Fibroblast of skin of scalp (primary cell): ENCODE measurements at places on chromosomes 2 and 18.

DNA sequence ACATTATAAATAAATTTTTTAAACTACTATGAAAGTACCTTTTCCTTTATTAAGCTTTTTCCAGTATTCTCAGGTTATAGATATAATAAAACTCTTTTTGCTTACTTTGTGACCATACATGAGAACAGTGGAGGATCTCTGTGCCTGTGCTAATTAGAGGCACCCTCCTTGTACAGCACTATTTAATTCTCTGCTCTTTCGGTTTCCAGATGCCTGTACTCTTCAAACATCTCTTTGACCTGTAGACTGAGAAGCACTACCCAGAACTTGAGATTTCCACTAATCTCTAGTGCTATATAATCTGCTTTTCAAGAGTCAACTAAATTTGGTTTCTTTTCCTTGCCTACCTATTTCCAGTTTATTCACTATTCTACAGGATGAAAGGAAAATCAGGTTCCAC is 131.1 kb downstream of the GULP1 start:
- no peak for DNase-seq

GRCh38 chr18:78605255-78605654 is 374.4 kb upstream of the SALL3 start:
- DNase-seq, result no peak

- no peak for DNase-seq
These were observed 152.7 kb upstream of the NT5C1B start for GRCh38 chr2:18741895-18742732.

DNA sequence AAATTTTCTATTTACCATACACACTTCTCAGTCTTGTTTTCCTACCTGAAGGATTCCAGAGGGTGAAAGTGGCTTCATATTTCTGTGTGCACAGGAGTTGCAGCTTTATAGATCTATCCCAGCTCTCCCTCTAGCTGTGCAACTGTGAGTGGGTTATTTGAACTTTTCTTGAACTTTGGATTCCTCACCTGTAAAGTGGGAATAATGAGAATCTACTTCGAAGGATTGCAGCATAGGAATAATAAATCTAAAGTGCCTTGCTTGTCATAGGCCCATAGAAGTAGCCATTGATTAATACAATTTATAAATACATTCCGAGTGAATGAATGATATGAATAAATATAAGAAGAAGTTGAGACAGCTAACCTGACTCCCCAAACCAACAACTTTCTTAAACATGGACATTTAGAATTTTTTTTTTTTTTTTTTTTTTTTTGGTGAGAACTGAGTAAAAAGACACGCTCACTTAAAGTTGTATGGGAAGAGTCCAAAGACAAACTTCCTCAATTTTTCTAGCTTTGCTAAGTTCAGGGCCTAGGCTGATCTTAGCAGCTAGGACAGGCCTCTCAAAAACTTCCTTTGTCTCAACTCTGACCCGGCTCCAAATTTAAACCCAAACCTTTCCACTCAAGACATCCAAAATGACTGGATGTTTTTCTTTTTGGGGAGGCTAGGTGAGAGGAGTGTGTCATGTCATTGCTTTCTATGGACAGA is 203.3 kb upstream of the FBXO11 start:
- DNase-seq, result no peak

DNA sequence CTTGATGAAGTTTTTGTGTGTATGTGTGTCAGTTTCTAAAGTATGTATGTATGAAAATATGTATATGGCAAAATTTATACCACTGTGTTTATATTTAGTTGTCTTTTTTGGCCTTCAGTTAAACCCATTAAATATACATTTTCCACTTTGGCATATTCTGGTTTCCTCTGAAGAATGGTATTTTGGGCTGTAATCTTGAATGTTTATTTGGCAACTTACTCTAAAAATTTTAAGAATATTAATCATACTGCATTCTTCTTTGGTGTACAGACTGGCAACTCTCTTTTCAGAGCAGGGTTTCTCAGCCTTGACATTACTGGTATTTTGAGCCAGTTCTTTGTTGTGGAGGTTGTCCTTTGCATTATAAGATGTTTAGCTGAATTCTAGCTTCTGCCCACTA is 27.9 kb upstream of the CCBE1 start:
- peak; percentile 83 for DNase-seq

DNA sequence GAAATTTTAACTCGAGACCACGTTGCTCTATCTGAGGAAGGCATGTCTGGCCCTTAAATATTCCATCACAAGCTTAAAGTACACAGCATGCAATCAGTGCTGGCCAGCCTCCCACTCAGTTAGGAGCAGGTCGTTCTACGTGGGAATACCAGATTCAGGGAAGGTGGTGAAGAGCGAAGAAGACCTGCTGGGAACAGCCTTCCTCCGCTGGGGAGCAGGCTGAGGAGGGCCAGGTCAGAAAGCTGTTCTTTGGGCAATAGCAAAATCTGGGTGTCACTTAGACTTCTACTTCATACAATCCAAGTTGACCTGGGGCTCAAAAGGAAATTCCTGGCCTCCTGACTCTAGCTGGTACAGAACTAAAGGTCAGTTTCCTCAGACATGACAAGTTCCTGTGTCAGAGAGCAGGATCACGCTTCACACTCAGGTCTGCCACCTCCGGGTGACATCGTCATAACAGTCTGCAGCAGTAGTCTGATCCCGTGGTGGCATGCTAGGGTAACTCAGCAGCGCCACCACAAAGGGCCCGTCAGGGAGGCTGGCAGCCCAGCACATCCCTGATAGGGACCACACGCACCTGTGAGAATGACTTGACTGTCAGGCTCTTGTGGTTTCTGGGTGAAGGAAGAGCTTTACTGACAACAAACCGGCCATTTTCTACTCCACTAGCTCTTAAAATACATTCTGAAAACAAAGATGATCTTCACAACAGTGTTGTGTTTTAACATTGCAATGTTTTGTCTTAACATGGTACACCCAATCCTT is 35.2 kb upstream of the NAPG start:
- DNase-seq, result no peak

- no peak for DNase-seq
These were observed 902.6 kb upstream of the GCFC2 start for GRCh38 chr2:76613330-76613729.

DNA sequence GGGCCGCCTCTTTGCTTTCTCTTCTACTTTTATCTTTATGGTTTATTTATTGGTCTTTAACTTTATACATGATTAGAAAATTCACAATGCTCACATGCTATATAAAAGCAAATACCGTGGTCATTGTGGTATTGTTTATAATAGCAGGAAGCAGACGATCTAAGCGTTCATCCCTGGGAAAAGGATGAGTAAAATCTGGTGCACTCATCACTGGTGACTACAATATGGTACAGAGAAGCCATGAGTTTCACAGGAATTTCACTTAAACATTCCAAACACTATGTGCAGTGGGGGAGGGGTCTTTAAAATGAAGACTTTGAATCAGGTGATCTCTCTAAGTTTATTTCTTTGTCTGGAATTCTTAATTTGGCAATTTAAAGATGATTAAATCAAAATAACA is 97.9 kb downstream of the SCN3A start:
- DNase-seq, result peak; percentile 22

GRCh38 chr18:48953104-48953706 is 2.4 kb upstream of the SMAD7 start:
- DNase-seq, result no peak

DNA sequence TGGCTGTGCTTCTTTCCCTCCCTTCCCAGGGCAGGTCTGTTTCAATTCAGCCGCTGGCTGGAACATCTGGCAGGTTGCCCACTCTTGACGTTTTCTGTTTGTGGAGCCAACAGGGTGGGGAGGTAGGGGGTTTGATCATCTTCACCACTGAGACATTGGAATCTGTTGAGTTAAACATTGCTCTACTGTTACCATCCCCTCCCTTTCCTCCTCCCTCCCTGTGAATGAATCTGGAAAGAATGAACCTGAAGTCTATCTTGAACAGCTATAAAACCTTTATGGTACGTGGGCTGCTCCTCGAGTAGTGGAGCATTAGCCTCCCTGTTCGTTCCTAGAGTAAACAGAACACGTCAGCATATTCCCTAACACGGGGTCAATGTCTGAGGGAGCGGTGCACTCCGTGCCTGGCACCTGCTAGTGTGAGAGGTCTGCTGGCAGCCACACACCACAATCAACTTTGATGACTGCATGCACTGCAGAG is 249.9 kb upstream of the RBBP8 start:
- DNase-seq, result peak; percentile 81

GRCh38 chr2:61247204-61247812 is 85.3 kb downstream of the C2orf74 start:
- peak; percentile 66 for DNase-seq

GRCh38 chr2:10826625-10827024 is 14.0 kb upstream of the PDIA6 start:
- DNase-seq, result no peak

DNA sequence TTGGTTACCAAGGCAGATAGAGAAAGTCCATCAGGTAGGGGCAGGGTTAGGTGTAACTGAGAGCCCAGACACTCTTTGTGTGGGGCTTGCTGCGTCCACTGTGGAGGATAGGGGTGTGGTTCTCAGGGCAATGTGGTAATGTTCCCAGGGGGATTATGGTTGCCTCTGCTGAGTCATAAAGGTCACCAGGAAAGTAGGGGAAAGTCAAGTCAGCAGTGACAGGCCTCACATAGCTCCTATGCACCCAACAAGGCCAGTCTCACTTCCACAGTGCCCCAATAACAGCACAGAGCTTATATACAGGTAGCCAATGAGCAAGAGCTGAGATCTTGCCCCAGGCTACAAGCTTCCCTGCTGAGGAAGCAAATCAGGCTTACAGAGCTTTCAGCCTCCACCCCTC is 1438.0 kb upstream of the ZEB2 start:
- peak; percentile 7 for DNase-seq
